ENCODE measurements at places on chromosomes 16 and 17.

- H3K4me3 ChIP-seq = no peak overlapping the region
- H3K27ac ChIP-seq = no peak overlapping the region
- peaks cover 17% of the 10 kb centered on the region for H3K36me3 ChIP-seq
- DNase-seq = no peak
- H3K27me3 ChIP-seq = no peaks in the 10 kb centered on the region
Measured at GRCh38 chr16:67077871-67078270, 31.9 kb upstream of the PHAF1 start.

DNA sequence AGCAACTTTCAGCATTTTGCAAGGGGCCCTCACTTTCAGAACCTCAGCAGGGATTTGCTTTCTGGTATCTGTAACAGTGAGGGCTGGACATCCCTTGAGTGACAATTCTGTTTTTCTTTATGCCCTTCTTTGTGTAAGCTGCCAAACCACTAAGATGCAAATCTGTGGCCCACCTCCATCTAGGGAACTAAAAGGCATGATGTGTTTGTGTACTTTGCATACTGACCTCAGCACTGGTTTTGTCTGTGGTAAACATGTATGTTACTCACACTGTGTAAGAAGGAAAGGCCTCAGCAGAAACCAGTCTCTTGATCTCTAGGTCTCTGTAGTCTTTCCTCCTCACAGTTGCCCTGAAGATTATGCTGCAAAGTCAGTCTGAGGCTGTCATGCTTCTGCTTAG is 396.6 kb upstream of the DYNLRB2 start:
- peak; percentile 79 for DNase-seq
- H3K27me3 ChIP-seq = no peaks in the 10 kb centered on the region
- H3K4me1 ChIP-seq = peaks cover 4% of the 10 kb centered on the region
- no peaks in the 10 kb centered on the region for H3K36me3 ChIP-seq
- peak overlapping the region; percentile 11 for H3K27ac ChIP-seq

DNA sequence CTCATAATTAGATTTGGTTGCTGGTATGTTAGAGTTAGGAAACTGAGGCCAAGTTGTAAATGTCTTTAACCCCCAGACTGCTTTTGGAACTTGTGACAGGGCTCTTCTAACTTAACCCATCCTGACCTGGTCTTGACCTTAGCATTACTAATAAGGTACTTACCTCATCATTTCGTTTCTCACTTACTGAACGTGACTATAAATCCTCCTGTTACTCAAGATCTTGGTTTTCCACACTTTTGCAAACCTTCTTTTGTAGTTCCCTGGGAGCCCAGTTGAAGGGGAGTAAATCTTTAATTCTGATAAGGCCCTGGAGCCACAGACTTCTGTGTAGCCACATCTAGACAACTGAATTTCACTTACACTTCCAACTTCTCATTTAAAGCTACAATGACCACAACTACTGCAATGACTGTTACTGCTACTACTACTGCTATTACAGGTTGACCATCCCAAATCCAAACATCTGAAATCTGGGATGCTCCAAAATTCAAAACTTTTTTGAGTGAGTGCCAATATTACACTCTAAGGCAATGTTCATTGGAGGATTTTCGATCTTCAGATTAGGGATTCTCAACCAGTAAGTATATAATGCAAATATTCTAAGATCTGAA is 248.8 kb upstream of the TBX2 start:
- no peak overlapping the region for H3K27ac ChIP-seq
- no peaks in the 10 kb centered on the region for H3K27me3 ChIP-seq
- H3K36me3 ChIP-seq = no peaks in the 10 kb centered on the region
- H3K4me3 ChIP-seq = no peak overlapping the region
- H3K4me1 ChIP-seq = peaks cover 2% of the 10 kb centered on the region
- DNase-seq = no peak

DNA sequence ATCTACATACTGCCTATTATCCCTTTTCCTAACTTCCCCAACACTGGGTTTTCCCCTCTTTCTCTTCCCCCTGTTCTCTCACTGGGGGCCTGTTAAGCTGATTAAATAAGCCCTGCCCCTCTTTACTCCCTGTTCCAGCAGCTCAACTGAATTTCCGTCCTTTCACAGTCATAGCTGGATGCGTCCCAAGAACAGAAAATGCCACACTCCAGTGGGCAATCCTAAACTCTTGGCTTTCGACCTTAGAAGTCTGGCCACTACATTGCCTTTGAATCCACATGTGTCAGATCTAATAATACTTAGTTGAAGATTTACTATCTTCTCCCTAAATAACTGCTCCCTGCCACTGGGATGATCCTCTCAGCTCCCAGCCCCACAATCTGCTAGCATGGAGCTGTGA is 34.5 kb downstream of the KCNJ16 start:
- no peaks in the 10 kb centered on the region for H3K36me3 ChIP-seq
- no peaks in the 10 kb centered on the region for H3K27me3 ChIP-seq
- no peaks in the 10 kb centered on the region for H3K4me1 ChIP-seq
- no peak for DNase-seq

DNA sequence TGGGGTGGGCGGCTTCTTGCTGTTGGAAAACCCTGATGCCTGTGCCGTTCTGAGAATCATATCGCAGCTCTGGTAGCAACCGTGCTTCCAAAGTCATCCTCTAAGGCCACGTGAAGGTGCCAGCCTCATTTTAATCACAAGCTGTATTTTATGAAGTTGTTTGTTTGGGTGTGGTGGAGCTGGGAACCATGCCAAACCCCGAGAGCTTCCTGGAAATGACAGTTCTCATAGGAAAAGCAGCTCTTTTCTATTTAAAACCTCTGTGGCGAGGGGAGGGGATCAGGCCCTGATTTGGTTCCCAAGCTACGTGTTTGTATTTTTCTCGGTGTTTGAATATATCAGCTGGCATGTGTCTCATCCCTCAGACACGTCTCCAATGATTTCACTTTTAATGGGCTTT is 21.7 kb downstream of the KNOP1 start:
- H3K36me3 ChIP-seq = peaks cover 38% of the 10 kb centered on the region
- peaks cover 17% of the 10 kb centered on the region for H3K4me1 ChIP-seq
- H3K4me3 ChIP-seq = no peak overlapping the region
- peak overlapping the region; percentile 52 for H3K27ac ChIP-seq

DNA sequence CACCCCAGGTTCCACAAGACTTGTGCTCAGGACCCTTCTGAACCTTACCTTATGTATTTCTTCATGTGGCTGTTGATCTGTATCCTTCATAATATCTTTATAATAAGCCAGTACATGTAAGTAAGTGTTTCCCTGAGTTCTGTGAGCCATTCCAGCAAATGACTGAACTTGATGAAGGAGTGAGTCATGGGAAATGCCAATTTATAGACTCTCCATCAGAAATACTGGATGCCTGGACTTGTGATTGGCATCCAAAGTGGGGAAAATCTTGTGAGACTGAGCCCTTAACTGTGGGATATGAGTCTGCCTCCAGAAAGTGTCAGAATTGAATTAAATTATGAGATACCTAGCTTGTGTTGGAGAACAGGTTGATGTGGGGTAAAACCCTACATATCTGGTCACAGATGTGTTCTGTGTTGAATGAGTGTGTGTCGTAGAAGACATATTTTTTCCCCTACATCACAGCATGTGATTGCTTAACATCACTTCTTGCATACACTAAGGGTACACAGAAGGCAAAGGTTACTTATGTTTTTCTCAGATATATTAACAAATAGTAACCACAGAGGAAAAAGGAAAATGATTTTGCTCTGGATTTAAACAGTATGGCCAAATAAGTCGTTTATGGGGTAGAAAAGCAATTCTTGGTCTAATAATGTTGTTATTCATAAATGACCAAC is 70.2 kb upstream of the NETO2 start:
- H3K4me1 ChIP-seq = 0 out of 2 replicates have a peak, but pooled peaks cover 3% of the 10 kb centered on the region
- no peak overlapping the region for H3K4me3 ChIP-seq
- H3K36me3 ChIP-seq = peaks cover 6% of the 10 kb centered on the region
- no peaks in the 10 kb centered on the region for H3K27me3 ChIP-seq

DNA sequence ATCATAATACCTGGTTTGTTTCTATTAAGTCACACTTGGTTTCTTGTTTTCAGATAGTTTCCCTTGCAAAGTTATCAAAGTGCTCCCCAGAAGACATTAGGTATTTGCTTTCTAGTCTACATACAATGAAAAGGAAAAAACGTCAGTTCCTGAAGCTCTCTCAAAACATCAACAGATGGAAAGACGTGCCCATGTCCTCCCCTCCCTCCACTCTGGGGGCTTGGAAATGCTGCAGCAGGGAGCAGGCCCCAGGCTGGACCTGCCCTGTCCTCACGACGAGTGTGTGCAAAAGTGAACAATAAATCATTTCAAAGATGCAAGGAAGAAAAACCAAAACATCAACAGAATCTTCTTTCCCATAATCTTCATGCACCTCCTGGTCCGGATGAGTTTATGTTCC is 118.5 kb downstream of the USP22 start:
- no peaks in the 10 kb centered on the region for H3K36me3 ChIP-seq
- H3K27me3 ChIP-seq = no peaks in the 10 kb centered on the region
- DNase-seq = no peak

DNA sequence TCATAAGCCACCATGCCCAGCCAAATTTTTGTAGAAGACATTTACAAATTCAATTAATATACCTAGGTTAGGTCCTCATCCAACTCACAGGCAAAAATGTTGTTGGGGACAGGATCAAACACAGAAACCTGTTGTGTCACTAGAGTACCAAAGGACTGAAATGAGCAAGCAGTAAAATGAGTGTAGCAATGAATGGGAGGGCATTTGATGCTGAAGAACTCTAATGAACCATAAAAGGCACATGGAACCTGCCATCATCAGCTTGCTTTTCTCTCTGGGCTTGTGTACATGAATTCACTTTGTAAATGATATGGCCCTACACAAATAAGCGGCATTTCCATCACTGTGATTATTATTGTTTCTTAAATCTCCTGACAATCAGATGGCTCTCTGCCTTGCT is 17.8 kb downstream of the USP31 start:
- DNase-seq = no peak
- H3K4me3 ChIP-seq = no peak overlapping the region

- H3K27ac ChIP-seq = no peak overlapping the region
- no peak for DNase-seq
- H3K27me3 ChIP-seq = no peaks in the 10 kb centered on the region
Measured at GRCh38 chr16:54724346-54724925, 206.2 kb upstream of the IRX5 start.

DNA sequence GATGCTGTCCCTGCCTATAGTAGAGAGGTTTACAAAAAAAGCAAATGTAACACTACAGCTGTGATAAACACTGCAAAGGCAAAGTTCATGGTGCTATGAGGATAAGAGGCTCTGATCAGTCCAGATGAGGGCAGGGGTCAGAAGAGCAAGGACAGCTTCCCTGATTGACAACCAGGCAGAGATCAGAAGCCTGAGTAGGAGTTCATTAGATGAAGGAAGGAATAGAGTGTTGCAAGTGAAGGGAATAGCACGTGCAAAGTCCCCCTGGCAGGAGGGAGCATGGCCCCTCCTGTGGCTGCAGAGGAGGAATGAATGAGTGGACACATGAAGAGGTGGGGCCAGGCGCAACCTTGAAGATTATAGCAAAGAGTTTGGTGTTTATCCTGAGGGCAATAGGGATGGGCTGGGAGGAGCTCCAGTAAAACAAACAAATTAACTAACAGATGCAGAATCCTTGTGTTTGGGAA is 208.4 kb upstream of the IRX5 start:
- H3K36me3 ChIP-seq = no peaks in the 10 kb centered on the region
- no peaks in the 10 kb centered on the region for H3K27me3 ChIP-seq
- no peak overlapping the region for H3K27ac ChIP-seq
- DNase-seq = no peak
- no peaks in the 10 kb centered on the region for H3K4me1 ChIP-seq

DNA sequence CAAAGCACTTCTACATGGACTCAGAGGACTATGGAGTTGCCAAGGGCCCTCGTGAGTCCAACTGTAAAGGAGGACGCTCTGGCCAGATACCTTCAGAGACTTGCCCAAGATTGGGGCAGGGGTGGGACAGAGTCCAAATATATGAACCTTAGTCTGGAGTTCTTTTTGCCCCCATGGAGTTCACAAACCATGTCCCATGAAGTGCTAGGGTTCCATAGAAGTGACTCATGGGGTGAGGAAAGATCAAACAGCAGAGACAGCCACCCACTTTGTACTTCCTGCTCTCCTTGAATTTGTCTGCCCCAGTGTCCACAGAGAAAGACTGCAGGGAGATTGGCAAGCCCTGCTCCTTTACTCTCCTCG is 29.0 kb downstream of the SRL start:
- H3K4me1 ChIP-seq = peaks cover 27% of the 10 kb centered on the region
- DNase-seq = peak; percentile 61
- H3K27me3 ChIP-seq = no peaks in the 10 kb centered on the region
- H3K4me3 ChIP-seq = no peak overlapping the region
- H3K27ac ChIP-seq = peak overlapping the region; percentile 19
